Foreskin fibroblast (primary cell): ENCODE measurements at places on chromosomes 7 and 10.

GRCh38 chr10:126337251-126337810 lies 50.9 kb downstream of the ADAM12 start:
- no peak for DNase-seq

- DNase-seq = peak; percentile 88
Observed at GRCh38 chr10:97869091-97870042, 19.7 kb downstream of the GOLGA7B start.

DNA sequence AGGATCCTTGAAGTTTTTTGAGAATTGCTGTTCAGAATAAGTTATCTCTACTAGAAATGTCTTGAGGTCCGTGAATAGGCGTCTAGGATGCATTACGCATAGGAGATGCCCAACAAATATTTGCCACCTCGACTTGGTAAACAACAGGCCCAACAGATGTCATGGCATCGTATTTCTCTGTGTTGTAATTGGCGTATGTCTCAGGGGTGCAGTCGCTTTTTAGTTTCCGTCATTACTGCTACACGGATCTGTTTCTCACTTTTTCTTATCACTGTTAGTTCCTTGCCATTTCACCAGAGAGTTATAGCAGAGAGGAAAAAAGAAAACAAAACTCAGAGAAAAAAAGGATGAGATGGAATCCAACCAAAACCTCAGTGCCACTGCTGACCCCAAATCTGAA lies 73.0 kb upstream of the SFMBT2 start:
- no peak for DNase-seq

GRCh38 chr7:54827734-54828133 lies 68.7 kb upstream of the SEC61G start:
- DNase-seq = no peak

GRCh38 chr10:21495002-21495751 lies 30.3 kb downstream of the SKIDA1 start:
- DNase-seq = no peak
